ENCODE measurements at places on chromosomes 1 and 21.

GRCh38 chr1:55140546-55140983, 74.6 kb downstream of the USP24 start:
- peak; percentile 56 for DNase-seq

DNA sequence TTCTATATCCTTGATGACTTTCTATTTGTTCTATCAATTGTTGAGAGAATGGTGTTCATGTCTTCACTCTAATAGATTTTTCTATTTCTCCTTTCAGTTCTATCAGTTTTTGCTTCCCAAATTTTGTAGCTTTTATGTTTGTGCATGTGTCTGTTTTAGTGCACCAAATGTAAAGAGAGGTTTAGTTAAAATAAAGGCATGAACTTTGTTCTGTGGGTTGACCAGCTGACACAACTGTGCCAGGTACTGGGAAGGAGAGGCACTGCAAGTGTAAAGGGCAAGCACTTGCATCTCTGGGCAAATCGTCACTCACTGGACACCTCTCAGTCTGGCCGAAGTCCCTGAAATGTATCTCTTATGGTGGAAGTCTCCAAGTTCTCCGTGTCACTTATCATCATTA, 38.6 kb upstream of the ABCD3 start:
- DNase-seq = no peak

DNA sequence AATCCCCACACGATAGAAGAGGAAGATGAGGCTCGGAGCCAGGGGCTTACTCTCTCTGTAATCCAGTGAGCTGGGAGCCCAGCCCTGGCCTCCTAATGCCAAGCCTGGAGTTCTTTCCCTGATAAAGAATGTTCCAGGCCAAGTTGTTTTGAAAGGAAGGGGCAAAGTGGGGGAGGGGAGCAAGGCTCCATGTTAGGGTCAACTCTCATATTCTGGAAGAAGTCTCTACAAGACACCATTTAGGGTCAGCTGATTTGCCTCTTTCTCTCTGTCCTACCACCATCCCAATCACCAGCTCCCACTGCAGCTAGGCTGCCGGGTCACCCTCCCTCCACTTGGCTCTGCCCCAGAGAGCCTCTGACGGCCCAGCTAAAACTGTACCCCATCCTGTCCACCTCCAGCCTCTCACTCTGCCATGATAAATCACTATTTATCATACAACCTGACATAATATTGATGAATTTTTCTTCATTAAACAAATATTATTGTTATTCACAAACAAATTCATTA, 95.0 kb downstream of the GLIS1 start:
- no peak for DNase-seq

- no peak for DNase-seq
Observed at GRCh38 chr21:39182016-39182415, 1.2 kb downstream of the PSMG1 start.

DNA sequence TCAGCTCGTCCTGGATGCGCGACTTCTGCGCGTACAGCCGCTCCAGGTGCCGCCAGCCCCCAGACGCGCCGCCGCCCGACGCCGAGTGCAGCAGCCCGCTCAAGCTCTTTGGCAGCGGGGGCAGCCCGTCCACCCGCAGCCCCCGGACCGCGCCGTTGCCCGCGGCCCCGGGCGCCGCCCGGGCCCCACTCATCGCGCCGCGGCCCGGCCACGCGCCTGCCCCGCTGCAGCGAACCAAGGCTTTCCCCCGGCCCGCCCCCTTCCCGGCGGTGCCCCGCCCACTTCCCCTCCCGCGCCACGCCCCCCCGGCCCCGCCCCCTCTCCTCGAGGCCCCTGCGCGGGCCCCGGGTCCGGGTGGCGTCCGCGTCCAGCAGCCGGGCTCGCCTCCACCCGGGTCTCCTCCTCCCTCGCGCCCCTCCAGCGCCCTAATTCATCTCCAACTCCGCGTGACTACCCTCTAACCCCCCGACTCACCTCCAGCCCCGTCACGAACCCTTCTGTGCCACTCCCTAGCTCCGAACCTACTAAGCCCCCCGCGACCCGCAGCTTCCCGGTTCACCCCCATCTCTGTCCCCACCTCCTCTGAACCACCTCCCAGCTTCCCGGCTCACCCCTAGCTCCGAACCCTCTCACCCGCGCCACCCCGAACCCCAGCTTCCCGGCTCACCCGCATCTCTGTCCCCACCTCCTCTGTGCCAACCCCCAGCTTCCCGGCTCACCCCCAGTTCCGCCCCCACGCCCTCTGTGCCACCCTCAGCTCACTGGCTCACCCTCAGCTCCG, at the start of gene FAM89A:
Gene FAM89A, minus strand, starts transcription at position 236 of the 781 bp plus-strand sequence. Its CDS starts 43 bp downstream, at position 193.
- DNase-seq = no peak

DNA sequence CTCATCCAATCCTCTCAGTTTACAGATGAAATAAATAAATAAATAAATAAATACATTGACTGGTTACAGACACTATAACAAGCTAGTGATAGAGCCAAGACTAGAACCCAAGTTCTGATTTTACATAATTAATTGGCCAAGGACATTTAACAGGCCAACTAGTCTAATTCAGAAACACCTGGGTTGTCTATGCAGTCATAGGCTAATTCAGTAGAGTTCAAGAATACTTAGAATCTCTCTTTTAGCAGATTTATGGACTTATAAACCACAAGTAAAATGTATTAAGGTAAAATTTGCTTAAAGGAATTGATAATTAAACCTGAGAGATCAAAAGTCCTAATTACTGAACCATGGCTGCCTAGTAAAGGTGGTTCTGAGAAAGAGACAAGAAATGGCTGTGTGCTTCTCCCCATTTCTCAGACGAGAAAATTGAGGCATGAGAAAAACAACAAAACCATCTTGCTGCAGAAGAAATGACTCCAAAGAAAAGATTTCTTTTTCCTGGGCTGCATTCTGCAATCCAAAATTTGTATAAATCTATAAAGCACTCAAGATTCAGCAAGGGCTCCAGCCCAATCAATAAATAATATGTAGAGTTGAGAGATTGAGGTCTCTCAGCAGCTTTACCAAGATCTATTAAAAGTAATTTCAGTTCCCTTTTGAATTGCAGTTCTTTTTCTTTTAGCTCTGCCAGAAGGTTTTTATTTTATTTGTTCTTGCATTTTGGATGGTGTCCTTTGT, 98.3 kb downstream of the DUSP10 start:
- no peak for DNase-seq

DNA sequence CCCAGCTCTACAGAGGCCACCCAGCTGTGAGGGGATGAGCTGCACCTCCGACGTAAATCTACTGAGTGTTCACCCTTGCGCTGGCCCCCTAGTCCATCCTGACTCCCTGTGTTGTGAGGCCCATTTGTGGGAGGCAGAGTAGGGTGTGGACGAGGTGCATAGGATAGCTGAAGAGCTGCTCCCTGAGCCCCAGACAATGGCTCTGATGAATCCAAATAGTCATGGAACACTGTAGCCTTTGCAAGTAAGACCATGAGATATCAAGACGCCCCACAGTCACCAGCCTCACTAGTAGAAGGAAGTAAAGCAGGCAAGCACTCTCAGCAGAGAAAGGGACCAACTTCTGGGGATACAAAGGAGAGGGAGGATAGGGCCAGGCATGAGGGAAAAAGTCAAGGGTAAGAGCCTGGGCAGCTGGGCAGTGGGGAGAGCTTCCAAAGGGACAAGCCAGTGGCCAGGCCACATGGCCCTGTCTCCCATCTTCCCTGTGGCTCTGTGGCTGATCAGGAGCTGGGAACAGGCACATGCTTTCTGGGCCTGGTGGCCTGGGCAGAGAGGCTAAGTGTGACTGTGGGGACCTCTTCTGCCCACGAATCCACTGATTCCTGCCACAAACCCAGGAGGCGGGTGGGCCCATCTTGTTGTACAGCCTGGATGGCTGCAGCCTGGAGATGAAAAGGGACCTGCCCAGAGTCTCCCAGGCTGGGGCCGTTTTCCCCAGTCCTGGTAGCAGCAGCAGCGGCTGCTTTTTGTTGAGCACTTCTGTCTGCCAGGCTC, 55.5 kb upstream of the EPS8L3 start:
- DNase-seq = no peak

GRCh38 chr1:6270401-6270800, 9.5 kb upstream of the GPR153 start:
- DNase-seq = no peak

DNA sequence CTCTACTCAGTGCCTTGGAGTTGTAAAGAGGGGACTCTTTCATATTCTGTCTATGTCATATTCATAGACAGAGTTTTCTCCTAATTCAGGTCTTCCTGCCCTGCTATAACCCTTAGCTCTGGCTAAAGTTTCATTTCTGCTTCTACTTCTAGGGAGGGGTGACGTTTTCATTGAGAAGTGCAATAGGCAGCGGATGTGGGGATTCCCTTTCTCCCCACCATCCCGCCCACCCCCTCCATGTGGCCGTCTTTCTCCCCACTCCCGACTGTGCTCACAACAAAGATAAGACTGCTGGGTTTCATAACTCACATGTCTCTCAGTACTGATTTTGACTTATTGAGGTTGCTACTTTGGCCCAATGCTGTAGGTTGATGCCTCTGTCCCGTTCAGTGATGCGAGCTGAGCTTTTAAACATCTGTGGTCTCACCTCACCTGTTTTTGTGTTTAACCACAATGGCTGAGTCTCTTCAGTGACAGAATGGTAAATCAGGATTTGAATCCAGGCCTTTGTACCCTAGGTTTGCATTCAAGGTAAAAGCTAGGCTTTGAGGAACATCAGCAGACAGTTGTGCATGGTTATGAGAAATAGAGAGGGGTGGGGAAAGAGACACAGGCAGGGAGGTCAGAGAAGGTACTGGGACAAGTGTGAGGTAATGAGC, 7.8 kb upstream of the KIF14 start:
- no peak for DNase-seq

- no peak for DNase-seq
Observed at GRCh38 chr1:156117414-156118176, 3.1 kb downstream of the LMNA start.

- no peak for DNase-seq
Observed at GRCh38 chr21:16309250-16309971, 579.6 kb downstream of the USP25 start.

DNA sequence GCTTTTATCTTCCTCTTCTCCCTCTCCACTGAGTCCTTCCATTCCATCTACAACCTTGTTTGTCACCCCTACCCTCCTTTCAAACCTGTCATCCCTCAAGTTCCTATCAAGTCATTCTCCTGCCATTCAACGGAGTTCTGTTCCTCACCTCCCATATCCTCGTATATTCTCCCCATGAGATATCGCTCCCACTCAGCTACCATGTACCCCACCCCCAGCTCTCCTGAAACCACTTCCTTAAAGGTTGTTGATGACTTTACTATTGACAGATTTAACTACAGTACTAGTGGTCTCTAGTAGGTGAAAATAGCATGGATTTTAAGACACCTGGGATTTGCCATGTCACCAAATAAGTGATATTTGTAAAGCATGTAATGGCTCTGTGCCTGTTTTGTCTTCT, 107.4 kb upstream of the BARHL2 start:
- DNase-seq = no peak

- DNase-seq = no peak
Observed at GRCh38 chr1:29632806-29633615, 396.7 kb downstream of the PTPRU start.

DNA sequence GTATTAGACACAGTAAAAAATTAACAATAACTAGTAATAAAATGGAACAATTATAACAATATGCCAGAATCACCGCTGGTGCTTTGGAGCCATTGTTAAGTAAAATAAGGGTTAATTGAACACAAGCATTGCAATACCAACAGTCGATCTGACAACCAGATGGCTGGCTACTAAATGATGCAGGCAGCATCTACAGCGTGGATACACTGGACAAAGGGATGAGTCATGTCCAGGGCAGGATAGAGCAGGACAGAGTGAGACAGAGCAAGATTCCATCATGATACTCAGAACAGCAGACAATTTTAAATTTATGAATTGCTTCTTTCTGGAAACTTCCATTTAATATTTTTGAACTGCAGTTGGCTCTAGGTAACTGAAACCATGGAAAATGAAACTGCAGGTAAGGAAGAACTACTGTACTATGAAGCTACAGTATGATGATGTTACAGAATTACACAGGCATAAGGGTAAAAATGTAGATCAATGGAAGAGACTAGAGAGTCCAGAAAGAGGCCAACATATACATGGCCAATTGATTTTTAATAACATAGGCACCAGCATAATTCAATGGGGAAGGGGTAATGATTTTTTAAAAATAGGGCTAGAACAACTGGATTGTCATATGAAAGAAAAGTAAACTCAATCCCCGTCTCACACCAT, 168.7 kb downstream of the RRAGC start:
- no peak for DNase-seq
